HFFc6 (cell line): ENCODE measurements at places on chromosomes 4 and X.

GRCh38 chr4:3502941-3503936 lies 29.0 kb downstream of the LRPAP1 start:
- no peak for DNase-seq

GRCh38 chr4:111228874-111229273 lies 606.0 kb upstream of the PITX2 start:
- peak; percentile 63 for DNase-seq

GRCh38 chr4:159766241-159766640 lies 663.4 kb downstream of the RAPGEF2 start:
- no peak for DNase-seq

DNA sequence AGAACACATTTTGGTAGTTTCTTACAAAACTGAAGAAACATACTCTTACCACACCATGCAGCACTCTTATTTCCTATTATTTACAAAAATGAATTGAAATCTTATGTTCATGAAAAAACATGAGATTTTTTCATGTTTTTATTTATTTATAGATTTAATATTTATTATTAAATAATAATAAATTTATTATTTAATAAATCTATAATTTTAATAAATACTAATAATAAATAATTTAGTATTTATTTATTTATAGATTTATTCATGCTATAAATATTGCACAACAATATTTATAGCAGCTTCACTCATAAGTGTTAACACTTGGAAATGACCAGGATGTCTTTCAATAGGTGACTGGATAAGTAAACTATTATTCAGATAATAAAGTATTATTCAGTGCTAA lies 91.6 kb upstream of the CPXCR1 start:
- DNase-seq: no peak

DNA sequence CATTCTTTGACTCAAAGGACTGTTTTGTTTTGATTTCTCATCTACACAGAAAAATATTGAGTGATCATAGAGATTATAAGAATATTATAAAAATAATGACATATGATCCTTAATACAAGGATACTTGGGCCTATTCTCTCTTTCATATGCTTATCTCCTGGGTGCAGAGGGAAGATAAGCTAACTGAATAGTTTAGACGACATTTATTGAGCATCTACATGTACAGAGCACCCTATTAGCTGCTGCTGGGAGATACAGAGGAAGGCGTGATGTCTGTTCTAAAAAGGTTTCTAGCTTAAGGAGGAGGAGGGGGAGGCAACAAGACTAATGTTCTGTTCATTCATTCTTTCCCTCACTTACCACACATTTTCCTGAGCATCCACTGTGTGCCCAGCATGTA lies 106.8 kb downstream of the HDAC8 start:
- no peak for DNase-seq

DNA sequence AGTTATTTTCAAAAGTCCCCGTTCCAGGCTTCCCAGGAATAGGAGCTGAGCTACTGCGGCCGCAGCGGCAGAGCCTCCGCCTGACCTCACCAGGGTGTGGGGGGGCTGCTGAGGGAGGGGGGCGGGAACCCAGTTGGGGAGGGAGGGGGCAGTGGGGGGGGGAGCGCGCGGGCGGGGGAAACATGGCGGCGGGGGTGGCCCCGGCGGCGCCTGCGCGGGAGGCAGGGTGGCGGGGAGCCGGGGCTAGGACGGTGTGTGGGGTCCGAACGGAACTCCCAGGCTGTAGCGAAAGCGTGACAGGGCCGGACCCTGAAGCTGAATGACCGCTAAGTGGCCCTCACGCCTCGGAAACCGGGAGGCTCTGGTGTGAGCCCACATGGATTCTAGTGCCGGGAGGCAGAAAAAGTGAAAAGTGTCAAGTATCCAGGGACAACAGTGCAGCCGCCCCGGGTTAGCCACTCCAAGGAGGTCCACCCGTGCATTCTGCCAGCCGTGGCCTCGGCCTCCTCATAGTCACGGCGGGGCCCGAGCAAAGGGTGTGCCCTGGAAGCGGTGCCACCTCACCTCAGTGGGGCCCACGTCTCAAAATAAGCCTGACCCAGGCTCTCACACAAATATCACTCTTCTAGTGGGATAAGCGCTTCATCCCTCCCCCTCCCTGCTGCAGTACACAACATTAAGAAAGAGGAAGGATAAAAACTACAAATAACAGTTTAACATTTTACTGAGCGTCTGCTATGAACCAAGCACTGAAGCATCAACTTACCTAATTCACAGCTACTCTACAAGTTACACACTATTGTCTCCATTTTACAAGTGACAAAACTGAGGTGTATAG lies at the start of gene KLHL13:
TSS of gene KLHL13 (minus strand) at position 98 of the 838 bp plus-strand sequence. CDS start 88,337 bp downstream, outside the sequence.
- DNase-seq: no peak

DNA sequence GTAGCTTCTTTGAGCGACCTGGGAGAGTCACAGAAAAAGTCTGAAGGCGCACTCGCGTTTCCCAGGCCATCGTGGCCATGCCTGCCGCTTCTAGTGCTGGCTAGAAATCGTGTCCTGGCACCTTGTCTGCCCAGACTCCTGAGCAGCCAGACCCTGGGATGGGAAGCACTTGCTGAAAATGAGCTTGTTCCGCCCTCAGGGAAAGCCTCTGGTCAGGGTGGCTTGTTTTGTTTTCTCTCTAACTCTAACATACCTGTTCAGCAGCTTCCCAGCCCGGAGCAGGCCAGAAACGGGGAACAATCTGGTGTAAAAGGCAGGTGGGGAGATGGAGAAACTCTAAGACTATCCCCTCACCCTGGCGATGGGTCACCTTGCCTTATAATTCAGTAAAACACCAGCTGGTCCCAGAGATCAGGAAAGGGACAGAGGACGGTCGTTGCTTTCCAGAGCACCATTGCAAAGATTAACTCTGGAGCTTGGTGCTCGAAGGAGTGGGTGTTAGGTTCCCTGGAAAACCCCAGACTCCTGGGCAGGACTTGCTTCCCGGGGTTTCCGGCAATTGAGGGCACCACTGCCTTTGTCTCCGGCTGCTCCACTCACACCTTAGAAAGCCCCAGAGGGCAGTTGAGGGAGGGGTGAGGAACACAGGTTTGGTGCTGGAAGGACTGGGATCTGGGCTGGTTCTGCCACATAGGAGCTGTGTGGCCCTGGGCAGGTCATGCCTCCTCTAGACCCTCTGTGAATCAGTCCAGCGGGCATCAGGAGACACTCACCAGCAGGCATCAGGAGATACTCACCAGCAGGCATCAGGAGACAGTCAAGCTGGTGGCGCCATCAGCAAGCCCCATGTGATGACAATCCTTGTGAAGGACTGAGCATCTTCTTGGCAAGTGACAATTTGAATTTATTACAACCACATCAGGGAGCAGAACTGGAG lies 4.5 kb upstream of the SH3TC1 start:
- DNase-seq: no peak

- DNase-seq: no peak
These were observed 49.1 kb downstream of the ABCG2 start for GRCh38 chr4:88109123-88109881.

DNA sequence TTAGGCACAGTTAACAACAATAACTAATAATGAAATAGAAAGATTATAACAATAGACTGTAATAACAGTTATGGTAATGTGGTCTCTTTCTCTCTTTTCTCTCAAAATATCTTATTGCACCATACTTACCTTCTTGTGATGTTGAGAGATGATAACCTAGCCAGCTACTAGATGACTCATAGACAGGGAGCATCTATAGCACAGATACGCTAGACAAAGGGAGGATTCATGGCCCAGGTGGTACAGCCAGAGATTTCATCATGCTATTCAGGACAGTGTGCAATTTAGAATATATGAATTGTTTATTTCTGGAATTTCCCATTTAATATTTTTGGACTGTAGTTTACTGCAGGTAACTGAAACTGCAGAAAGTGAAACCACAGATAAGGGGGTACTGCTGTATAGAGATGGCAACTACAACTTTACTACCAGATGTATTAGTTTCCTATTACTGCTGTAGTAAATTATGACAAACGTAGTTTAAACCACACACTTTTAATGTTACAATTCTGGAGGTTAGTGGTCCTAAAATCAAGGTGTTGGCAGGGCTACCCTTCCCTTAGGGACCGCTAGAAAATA lies 41.8 kb upstream of the MAGED1 start:
- DNase-seq: no peak

- no peak for DNase-seq
These were observed 68.7 kb downstream of the WFS1 start for GRCh38 chr4:6338175-6338950.

DNA sequence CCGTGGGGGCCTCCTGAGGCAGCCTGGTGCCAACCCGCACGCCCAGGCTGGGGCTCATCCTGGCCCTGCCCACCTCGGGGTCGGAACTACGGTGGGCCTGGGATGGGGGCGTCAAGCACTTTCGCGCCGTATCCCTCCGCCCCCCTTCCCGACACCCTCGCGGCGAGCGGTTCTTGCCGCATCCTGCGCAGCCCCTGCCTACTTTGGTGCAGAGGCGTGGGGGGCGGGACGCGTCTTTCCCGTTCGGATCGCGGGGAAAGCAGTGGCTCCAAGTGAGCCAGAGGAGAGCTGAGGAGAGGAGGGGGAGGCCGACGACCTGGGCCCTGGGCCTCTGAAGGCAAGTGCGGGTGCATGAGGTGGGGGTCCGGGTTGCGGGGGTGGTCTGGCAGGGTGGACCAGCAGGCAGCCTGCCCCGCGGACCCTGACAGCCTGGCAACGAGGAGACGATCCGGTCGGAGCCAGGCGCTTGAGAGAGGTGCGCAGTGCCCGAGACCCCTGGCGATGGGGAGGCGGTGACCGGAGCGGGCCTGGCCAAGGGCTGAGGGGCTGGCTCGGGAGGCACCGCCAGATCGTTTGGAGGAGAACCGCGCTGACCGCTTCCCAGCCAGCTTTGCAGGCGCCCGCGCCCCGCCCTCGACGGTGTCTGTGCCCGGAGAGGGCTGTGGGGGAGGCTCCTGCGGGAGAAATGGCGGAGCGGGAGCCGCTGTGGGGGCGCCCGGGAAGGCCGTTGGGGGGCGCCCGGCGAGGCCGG lies at the start of gene GPRASP2:
TSS of gene GPRASP2 (plus strand) at position 233 of the 751 bp plus-strand sequence. CDS start 2,422 bp downstream, outside the sequence.
- DNase-seq: peak; percentile 1

- DNase-seq: peak; percentile 91
These were observed 32.7 kb upstream of the JADE1 start for GRCh38 chr4:128776794-128777216.

DNA sequence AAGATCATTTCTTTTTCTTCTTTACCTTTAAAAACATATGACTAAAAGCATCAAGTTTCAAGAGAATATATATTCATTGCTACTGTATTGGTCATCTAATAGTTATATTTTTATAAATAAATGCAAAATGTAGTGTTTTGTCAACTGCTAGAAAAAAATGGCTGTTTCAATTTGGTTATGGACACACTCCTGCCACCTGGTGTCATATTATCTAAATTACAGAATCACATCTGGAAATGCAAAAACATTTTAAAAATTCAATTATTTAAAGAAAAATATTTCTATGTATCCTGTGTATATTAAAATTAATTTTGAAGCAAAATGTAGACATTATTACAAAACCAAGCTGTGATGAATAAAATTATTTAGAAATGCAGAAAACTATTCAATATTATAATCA lies 329.4 kb upstream of the PCDH18 start:
- peak; percentile 2 for DNase-seq

DNA sequence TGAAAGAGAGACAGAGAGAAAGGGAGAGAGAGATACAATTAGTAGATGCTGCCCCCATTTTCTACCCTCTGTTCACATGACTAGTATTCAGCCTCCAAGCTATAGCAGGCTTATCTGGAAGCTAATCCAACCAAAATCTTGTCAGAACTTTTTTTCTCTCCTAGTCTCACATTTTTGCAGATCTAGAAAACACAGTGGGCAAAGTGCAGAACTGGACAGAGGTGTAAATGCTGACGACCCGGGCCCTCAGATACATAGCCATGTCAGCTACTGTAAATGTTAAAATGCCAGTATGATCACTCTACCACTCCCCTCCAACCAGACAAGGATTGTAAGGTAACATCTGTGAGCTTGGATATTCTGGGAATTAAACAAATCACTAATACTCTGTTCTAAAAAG lies 34.3 kb downstream of the GPC3 start:
- DNase-seq: no peak
